HL-60 (cell line): ENCODE measurements at places on chromosomes 13 and 19.

GRCh38 chr13:50613356-50613831 lies 230.1 kb downstream of the DLEU7 start:
- no peak for DNase-seq

- DNase-seq = no peak
Measured at GRCh38 chr13:48977973-48978372, 2.3 kb downstream of the FNDC3A start.

GRCh38 chr13:109604894-109605293 lies 181.5 kb downstream of the IRS2 start:
- DNase-seq = no peak

- DNase-seq = no peak
Measured at GRCh38 chr13:24274452-24275021, 34.8 kb upstream of the C1QTNF9 start.

GRCh38 chr19:47805313-47805712 lies 962 bp upstream of the TPRX1 start:
- DNase-seq = no peak

DNA sequence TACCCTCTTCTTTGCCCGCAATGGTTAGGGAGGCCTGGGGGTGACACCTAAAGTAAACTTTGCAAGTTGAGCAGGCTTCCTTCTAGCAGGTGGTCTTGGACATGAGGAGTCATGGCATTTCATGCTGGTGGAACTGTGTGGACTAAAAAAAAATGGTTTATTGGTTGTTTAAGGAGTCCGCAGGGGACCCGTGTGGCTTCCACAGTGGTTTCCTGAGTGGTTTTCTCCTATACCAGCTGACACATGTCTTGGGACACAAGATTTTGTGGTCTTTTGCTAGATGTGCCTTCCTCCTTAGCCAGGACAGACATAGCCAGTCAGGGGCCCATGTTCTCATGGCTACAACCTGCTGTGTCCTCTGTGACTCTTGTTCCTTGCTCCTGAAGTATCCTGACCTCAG lies 1.5 kb downstream of the ZNF543 start:
- no peak for DNase-seq

DNA sequence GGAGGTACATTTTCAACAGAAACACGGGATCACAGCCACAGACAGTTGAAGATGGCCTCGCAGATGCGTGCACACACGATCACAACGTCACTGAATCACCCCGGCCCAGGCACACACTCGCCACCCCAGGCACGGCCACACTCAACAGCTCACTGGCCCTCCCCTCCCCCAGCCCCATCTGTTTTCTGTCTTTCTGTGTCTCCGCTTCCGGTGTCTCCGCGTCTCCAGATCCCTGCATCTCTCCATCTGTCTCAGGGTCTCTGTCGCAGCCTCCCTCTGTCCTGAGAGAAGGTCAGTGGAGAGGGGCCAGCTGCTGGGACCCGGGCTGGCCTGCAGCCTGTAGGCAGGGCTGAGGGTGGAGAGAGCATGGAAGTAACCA lies 3.8 kb upstream of the ATP1A3 start:
- DNase-seq = no peak

GRCh38 chr13:39612023-39612637 lies 9.1 kb upstream of the LHFPL6 start:
- peak; percentile 16 for DNase-seq

GRCh38 chr19:1568320-1569019 lies at the start of gene MEX3D:
MEX3D (minus strand) TSS chr19:1568325; CDS start chr19:1568058, 267 bp downstream.
- peak; percentile 47 for DNase-seq

GRCh38 chr13:75864718-75865117 lies 228.6 kb downstream of the LMO7 start:
- DNase-seq = no peak

DNA sequence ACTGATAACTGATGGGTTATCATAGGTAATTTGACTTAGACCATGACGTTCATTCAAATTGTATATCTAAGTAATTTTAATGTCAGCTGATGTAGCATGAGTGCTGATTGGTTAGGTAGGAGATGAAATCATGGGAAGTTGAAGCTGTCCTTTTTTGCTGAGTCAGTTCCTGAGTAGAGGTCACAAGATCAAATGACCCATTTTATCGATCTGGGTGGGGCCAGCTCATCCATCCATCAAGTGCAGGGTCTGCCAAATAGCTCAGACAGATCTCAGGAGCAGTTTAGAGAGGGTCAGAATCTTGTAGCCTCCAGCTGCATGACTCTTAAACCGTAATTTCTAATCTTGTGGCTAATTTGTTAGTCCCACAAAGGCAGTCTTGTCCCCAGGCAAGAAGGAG lies 35.3 kb upstream of the CD177 start:
- no peak for DNase-seq

DNA sequence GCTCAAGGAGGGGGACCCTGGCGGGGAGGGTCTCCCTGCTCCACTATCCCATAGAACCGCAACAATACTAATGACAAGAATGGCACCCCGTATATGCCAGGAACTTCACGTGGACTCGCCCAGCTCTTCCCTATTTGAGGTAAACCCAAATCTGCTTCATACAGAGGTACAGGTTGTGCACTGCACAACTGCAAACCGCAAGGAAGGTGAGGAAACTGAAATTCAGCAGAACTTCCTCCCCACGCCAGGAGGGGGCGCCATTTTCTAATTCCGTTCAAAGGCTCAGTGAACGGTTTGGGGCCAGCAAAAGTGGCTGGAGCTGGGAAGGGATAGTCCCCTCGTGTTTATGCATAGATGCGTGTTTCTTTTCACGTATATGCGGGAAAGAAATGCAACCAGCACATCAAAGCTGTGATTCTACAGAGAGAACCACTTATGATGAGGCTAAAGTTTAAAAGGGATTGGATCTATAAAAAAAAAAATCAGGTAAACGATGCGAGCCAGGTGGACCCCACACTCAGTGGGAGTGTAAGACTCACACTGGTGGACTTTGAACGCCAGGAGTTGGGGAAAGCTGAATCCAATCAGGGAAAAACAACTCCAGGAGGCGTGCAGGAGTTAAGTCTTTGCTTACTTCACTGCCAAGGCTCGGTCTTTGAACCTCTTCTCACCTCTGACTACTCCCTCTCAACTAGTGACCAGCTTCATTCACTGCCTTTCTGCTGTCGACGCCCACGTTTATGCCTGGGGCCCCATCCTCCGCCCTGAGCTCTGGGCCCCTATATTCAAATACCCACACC lies 20.3 kb downstream of the C19orf81 start:
- DNase-seq = peak; percentile 16

DNA sequence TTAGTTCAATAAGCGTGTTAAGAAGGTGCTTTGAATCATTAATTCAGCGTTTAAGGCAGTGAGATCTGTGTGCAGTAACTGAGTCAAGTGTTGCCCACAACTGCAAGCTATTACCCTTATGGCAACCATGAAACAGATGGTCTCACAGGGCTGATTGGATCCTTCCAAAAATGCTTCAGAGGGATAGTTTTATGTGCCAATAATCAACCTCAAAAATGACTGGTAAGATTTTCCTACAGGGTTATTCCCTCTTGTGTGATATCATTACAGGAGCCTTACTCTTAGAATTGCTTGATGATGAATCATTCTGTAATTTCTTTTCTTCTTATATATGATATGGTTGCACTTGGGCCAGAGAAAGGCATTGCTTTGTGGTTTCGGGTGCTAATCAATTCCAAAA lies 1299.2 kb upstream of the ATXN8OS start:
- DNase-seq = no peak

GRCh38 chr13:30134578-30134977 lies 172.8 kb downstream of the KATNAL1 start:
- no peak for DNase-seq

GRCh38 chr19:28667348-28667977 lies 545.5 kb downstream of the UQCRFS1 start:
- DNase-seq = no peak

GRCh38 chr13:50916701-50917184 lies 7.2 kb downstream of the RNASEH2B start:
- DNase-seq = peak; percentile 93

GRCh38 chr19:49687566-49688316 lies 1.7 kb upstream of the ADM5 start:
- peak; percentile 55 for DNase-seq

DNA sequence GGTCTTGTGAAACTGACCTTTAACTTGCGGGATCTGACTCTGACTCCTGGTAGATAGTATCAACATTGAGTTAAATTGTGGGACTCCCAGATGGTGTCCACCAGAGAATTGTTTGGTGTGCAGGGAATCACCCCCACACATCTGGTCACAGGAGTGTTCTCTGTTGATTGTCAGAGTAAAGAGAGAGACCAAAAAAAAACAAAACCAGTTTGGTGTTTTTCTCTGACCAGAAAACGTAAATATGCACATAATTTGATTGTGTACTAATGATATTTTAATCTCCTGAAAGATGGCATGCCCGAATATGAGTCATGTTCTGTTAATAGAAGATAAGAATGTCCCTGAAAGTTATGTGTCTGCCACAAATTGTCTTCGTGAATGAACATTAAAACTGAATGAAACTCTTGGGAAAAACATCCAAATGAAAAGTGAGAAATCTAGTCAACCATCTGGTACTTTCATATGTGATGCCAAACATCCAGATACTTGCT lies 118.5 kb upstream of the GPC6 start:
- DNase-seq = no peak

GRCh38 chr13:50675651-50676050 lies 167.8 kb downstream of the DLEU7 start:
- DNase-seq = no peak

- DNase-seq = no peak
Measured at GRCh38 chr13:112724788-112725345, 35.0 kb downstream of the ATP11A start.

- DNase-seq = no peak
Measured at GRCh38 chr19:33510462-33511194, 11.0 kb downstream of the PEPD start.

DNA sequence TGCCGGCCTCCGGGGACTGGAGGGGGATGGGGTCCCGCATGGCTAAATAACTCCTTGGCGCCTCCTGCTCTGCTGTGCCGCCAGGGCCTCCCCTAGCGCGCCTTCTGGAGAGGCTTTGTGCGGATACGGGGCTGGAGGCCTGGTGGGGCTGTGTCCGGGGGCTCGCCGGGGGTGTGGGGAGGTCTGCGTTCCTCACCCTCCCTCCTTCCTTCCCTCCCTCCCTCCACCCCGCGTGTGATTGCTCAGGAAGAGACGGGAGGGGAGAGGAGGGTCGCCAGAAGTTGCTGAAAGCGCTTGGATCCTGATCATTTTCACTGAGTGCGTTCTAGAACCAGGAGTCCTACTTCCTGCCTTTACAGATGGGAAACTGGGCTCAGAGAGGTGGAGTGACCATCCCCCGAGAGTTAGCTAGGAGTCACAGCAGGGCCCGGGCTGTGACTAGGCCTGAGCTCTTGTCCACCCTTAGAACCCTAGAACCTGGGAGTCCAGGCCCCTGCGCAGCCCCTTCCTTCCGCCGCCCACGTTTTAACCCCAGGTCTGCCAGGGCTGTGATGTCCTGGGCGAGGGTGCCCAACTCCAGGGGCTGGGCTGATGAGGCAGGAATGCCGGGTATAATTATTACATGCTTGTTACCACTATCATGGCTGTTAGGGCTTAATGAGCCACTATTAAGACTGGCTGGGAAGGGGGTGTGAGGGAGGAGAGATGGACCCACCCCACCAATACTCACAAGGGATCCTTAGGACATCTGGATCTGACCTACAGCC lies 782 bp upstream of the JUND start:
- DNase-seq = no peak

GRCh38 chr13:36062249-36062648 lies 68.9 kb downstream of the DCLK1 start:
- no peak for DNase-seq

GRCh38 chr19:4007836-4008539 lies 452 bp downstream of the PIAS4 start:
- peak; percentile 11 for DNase-seq

GRCh38 chr13:40101708-40102359 lies 446.4 kb downstream of the COG6 start:
- DNase-seq = no peak

DNA sequence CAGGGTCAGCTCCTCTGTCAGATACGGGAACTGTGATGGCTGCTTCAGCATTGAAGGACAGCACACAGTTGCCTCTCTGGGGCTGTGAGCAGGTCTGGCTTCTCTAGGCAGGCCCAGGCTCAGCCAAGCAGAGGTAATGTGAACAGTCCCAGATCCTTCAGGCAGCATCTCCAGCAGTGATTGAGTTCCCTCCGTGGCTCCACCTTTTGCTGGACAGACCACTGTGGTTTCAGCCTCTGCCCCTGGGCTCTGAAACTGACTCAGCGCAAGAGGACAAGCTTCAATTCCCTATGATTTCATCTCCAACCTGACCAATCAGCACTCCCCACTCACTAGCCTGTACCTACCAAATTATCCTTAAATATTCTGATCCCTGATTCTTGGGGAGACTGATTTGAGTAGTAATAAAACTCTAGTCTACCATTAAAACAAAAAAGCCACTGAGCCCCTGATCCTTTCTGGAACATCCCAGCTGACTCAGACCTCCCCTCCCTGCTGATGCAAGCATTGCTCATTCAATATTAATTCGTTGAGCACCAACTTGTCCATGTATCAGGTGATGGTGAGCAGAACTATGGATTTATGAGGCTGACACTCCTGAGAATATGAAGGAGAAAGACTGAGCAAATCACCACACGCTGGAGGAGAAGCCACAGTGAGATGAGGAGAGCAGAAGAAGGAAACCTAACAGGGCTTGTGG lies 16.7 kb downstream of the GSX1 start:
- DNase-seq = no peak

- DNase-seq = no peak
Measured at GRCh38 chr19:28585796-28586195, 627.2 kb downstream of the UQCRFS1 start.

DNA sequence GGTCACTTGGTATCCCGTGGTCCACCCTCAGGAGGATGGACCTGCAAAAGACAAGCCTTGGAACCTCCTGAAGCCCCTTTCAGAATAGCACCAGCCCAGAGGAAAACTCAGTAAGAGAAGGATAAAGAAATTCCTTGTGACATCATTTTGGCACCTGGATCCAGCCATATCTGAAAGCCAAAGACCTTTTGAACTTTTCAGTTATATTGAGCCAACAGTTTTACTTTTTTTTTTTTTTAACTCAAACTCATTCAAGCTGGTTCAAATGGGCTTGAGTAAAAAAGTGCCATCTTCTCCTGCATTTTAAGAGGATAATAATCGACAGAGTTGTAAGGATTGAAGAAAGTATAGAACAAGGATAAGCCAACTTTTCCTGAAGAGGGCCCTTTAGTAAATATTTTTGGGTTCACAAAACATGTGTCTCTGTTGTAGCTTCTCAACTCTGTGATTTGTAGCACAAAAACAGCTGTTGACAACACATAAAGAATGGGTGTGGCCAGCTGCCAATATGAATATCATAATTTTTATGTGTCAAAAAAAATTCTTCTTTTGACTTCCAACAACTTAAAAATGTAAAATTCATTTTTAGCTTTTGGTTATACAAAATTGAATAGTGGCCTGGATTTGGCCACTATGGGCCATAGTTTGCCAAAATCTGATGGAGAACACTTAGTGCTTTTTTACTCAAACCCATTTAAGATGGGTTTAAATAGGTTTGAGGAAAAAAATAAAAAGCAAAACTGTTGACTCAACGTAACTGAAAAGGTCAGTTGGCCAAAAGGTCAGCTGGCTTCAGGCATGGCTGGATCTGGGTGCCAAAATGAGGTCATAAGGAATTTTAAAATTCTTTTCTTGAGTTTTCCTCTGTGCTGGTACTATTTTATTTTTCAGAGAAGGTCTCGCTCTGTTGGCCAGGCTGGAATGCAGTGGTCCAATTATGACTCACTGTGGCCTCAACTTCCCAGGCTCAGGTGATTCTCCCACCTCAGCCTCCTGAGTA lies 50.7 kb downstream of the ACSBG2 start:
- no peak for DNase-seq

- DNase-seq = no peak
Measured at GRCh38 chr19:45098521-45099466, 5.8 kb downstream of the PPP1R37 start.
